ENCODE measurements at places on chromosomes 4 and X.

DNA sequence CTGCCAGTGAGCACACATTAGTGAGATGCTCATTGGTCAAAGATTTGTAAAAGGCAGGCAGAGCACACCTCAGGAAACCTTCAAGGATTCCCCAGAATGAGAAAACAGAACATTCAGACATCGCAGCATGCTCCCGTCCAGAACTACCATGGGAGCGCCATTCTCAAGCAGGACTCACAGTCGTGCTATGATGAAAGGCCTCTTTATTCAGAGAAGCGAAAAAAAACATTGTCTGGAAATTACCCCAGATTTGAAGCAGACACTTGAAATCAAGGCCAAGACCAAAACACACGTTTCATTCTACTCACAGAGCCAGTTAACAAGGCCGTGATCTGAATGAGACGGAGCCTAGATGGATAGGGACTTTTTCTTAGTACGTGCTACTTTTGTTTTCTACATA, 961.8 kb upstream of the TENM3 start:
- no peak for DNase-seq

DNA sequence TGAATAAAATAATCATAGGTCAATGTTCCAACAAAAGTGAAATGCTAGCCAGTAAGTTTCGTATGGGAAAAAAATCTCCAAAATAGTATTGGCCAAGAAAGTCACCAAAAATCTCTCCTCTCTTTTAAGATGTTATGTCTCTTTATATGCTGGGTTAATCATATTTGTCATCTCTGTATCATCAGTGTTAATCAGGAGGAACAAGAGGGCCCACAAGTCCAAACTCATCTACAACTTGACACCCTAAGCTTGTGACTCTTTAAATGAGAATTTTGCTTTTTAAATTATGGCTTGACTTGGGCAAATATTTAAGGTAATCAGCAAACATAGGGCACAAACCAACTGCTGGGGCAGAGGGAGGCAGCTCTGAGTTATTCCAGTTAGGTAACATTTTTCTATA, 75.5 kb downstream of the AMMECR1 start:
- no peak for DNase-seq

GRCh38 chrX:79140731-79141130, 3.8 kb upstream of the GPR174 start:
- DNase-seq: no peak

- DNase-seq: no peak
Observed at GRCh38 chrX:155071694-155072280, 479 bp downstream of the BRCC3 start.

DNA sequence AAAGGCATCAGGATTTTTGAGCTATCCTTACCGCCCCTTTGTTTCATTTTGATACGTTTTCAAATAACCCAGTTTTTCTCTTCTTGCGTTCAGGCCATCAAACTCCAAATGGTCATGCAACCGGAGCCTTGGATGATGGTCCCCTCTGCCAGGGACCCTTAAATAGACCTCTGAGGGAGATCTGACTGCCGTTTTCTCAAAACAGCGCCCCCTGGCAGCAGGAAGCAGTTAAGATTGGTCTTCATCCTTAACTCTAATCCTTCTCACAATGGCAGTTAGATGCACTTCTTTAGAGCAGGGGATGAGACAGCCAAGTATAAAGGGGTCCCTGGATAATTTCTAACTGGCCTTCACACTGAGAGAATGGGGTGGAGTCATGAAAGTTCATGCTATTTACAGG, 525.0 kb upstream of the SPANXN1 start:
- no peak for DNase-seq

All from posterior vena cava (tissue), 2 donors.